ENCODE measurements at places on chromosomes 5 and 9.
A peak's percentile ranks its signal among the peaks of the same experiment; 100 is the strongest.

GRCh38 chr5:142059304-142059940, 46.6 kb upstream of the GNPDA1 start:
- no peak for DNase-seq

- DNase-seq: no peak
These were observed 237.8 kb upstream of the DAPK1 start for GRCh38 chr9:87259543-87260518.

DNA sequence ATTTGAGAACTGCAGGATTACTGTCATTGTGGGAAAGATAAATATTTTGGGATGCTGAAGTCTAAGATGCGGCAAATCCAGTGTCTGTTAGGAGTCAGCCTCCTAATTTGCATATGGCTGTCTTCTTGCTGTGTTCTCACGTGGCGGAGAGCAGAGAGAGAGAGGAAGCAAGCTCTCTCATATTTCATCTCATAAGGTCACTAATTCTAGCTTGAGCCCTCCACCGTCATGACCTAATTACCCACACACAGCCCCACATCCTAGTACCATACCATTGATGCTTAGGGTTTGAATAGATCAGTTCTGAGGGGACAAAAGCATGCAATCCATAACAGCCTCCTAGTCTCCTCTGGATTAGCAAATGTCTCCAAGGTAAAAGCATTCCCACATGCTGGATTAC, 124.5 kb downstream of the CDH12 start:
- DNase-seq: no peak

GRCh38 chr9:88979021-88979420, 12.2 kb upstream of the S1PR3 start:
- DNase-seq: no peak

- no peak for DNase-seq
These were observed 1.2 kb downstream of the IER5L start for GRCh38 chr9:129176701-129177442.

DNA sequence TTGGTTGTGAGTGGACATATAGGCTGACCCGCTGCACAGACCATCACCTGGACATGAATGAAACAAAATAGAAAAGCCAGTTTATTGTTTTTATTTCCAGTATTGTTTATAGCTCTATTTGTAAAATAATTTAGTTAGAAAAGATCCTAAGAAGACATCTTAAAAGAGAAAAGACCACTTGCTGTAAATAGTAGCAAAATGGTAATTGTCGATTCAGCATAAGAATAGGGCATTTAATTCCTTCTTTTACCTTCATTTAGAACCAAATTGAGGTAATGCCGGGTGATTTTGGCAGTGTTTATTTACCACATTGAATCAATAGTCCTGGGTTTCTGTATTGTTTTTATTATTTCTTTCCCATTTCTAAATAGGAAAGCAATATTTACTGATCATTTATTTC, 7.4 kb downstream of the TARS1 start:
- DNase-seq: no peak

DNA sequence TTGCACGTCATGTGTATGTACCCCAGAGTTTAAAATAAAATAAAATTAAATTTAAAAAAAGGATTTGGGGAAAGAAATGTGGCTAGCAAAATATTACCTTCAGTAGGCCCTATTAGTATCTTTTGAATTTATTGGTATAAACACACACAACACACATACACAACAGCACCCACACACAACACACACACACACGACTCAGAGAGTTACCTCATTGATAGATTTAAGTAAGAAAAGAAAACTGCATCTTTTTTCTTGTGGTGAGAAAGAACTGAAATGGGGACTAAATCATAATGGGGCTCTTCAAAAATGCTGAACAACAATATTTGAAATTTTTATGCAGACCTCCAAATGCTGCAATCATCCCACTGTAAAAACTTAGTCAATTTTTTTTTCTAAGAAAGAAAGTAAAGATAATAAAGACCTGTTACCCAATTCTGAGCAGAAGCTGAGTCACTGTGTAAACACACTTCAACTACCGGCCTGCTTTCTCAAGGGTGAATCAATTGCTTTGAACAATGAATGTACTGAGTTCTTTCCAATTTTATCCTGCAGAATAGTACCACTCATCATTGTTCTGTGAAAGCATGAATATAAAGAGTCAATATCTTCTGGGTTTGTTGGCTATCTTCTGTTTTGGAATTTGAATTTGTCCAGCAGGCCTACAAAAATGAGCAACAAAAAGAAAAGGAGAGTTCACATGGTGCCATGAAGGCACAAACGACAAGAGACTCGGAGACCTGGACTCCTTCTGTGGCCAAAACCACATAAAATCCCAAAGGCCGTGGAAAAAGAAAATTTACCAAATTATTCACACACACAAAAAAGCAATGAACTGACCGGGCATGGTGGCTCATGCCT, 57.9 kb upstream of the CCNG1 start:
- no peak for DNase-seq

GRCh38 chr5:170782438-170782837, 1.1 kb upstream of the GABRP start:
- no peak for DNase-seq

DNA sequence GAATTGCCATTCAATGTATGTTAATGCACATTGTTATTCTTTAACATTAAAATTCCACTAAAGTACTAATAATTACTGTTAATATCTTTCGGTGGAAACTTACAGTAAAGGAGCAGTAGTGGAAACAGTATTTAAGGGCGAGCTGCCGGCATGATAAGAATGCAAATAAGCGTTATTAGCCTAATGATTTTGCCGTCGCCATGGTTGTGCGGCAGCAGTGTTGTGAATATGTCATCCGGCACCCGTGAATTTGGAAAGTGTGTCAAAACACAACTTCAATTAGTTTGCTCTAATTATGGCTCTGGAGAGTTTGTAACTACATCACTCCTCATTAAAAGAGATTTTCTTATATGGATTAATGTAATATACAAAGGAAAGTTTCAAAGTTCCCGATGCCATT, 81.4 kb downstream of the MVB12B start:
- no peak for DNase-seq

DNA sequence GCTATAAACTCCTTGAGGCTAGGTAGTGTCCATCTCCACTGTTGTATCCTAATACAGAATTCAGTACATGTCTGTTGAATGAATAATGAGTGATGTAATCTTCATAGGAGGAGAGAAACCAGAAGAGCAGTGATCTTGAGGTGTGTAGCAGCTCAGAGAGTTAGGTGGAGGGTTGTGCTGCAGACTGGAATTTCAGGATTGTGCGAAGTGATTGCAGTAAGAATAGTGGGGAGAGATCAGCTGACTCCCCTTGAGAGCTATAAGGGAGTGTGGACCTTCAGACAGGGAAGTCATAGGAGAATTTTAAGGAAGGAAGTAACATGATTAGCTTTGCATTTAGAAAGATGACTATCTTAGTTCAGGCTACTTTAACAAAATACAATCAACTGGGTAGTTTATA, 4.4 kb downstream of the SNX24 start:
- no peak for DNase-seq

DNA sequence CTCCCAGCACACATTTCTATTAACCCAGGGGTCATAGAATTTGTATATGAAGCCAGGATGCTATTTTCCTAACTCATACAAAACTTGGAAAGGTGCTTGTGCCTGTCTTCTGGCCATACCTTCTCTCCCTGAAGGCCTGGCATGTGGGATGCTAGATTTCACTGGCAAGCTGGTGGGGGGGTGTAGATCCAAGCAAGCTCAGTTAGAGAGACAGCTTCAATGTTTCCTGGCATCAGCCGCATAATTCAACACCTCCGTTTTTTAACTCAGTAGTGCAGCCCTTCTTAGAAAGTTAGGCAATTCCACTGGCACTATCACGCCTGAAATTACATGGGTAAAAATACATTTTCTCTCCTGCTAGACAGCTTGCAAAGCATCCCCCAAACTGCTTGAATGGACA, 51.8 kb downstream of the MEGF10 start:
- DNase-seq: no peak

GRCh38 chr9:101486693-101487442, 46.8 kb upstream of the RNF20 start:
- DNase-seq: no peak

GRCh38 chr5:122738088-122738487, 36.8 kb upstream of the SNX2 start:
- DNase-seq: no peak

DNA sequence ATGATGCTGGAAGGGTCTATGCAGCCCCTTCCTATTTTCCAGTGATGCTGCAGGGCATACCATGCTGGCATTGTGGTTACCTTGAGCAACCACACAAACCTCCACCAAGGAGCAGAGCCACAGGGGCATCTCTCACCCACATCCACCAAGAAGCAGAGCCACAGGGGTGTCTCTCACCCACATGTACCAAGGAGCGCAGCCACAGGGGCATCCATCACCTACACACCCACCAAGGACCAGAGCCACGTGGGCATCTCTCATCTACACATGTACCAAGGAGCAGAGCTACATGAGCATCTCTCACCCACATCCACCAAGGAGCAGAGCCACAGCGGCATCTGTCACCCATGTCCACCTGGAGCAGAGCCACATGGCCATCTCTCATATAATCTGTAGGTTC, 8.8 kb upstream of the GM2A start:
- no peak for DNase-seq

DNA sequence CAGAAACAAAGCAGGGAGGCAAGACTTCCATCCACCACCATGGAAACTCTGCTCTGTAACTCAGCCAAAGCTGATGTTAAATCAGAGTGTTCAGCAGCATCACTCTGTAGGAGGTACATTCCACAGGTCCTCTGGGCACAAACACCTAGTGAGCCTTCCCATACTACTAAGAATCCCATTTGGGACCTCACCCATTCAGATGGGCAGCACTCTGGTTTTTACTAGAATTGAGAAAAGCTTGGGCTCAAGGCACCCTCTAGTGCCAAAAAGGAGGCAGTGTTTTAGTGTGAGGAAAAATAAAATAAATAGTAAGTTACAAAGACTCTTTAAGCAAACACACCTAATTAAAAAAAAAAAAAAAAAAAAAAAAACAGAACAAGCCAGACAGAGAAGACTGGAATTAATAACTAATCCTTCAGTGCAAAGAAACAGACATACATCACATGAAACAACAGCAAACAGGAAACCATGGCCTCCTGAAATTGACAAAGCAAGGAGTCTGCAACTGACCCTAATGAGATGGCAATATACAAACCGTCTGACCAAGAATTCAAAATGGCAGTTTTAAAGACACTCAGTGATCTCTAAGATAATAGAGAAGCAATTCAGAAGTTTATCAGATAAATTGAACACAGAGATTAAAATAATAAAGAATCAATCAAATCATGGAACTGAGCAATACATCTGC, 159.5 kb downstream of the GNA14 start:
- no peak for DNase-seq

DNA sequence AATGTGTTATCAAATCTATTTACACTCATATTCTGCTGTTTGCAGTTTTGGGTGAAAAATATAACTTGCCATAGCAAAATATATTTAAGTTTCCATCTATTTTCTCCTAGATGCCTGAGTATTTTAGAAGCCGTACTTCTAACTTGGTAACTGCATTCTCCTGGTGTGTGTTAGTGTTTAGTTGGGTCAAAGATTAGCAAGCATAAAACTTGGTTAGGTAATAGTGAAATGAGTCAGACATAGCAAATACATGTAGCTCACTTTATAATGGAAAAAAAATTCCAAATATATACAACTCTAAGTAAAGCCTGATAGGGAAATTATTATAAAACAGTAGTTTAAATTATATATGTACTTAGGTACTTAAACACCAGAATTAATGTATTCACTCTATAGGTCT, 640.7 kb upstream of the ST8SIA4 start:
- DNase-seq: no peak

- DNase-seq: no peak
These were observed 10.4 kb upstream of the SPINK4 start for GRCh38 chr9:33229359-33230114.

DNA sequence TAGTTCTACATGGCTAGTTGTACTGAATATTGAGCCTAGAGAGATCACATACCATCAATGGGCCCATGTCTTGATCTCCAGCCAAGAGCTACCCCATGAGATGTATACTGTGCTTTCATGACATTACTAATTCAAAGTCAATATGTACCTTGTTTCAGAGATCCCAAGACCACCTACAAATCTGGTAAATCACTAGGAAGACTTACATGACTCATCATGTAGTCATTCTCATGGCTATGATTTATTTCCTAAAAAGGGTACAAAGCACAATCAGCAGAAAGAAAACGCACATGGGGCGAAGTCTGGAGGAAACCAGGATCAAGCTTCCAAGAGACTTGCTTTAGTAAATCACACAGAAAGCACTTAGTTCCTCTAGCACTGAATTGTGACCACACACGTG, 103.0 kb downstream of the PCSK5 start:
- no peak for DNase-seq

DNA sequence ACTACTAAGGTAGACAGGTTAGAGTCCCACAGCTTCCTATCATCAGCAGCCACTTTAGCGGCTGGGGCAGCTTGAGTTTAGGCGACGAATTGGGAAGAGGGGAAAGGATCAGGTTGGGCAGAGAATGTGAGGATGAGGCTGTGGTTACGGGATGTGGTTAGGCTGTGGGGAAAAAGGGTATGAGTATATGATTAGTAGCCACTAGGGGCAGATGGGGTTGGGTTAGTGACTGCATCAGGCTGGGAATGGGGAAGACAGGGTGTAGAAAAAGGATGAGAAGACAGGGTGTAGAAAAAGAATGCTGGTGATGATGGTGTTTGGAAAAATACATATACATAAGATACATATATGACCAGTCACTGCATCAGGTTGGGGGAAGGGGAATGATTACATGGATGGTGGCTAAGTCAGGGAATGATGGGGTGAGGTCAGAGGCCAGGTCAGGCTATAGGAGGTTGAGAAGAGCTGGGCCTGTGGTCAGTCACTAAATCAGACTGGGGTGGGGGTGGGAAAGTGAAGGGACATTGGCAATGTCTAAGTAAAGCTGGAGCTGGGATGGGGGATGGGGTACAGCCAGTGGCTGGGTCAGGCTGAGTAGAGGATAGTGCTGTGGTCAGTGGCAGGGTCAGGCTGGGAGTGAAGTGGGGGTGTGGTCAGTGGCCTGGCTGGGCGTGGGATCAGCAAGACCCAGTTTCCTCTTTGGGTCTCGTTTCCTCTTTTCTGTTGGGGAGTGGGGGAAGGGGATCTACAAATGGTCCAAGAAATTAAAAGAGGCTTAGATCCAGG, 2.1 kb downstream of the TLN1 start:
- DNase-seq: no peak

DNA sequence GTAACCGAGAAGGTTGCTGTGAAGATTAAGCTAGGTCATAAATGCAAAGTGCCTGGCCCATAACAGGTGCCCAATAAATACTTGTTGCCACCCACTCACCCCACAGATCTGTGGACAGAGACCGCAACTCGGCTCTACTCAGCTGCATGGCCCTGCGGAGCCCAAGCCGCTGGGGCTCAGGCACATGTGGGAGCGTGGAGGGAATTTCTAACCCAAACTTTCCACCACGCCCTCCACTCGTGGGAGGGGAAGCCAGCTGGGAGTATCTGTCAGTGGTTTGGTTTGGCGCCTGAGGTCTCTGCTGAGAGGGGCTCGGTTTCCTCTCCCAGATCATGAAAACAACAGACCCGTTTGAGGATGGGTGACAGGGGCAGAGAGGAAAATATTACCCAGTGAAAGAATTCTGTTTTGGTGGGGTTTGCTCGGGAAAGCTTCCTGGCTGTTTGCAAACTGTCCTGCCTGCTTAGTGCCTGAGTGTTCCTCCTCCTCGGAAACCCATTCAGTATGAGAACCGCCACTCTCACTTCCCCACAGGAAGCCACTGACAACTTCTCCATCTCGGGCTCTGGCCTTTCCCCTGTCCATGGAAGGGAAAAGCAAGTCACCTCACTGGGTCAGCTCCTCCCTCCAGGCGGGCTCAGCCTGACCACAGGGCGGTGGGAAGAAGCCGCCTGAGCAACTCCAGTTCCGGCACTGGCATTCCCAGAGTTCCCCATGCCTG, 60.1 kb downstream of the RGS3 start:
- DNase-seq: peak; percentile 64

- DNase-seq: no peak
These were observed 8.7 kb downstream of the RHOBTB3 start for GRCh38 chr5:95739857-95740256.
